Activated CD4-positive, alpha-beta T cell treated with anti-CD3 and anti-CD28 coated beads, Interleukin-2, amount 10 ng/mL, durations not matched to agents 7 days and 5 days (primary cell): ENCODE measurements at places on chromosomes 6 and 20. TPM values are rescaled to one million over a fixed set of nuclear protein-coding genes. Genes with fewer than 3 reads are reported as not detected.

The POLR1C gene
- 23.1 TPM for total RNA-seq

The RNF217 gene
- 2.1 TPM for total RNA-seq

The SYCP2 gene
- total RNA-seq, result 9.1 TPM

The CENPW gene
- total RNA-seq, result 58.9 TPM

The THEMIS gene
- 89.2 TPM for total RNA-seq

The PTK6 gene
- 0.74 TPM for total RNA-seq

The NR2E1 gene
- not detected for total RNA-seq

The TSPO2 gene
- not detected for total RNA-seq

The FKBP1C gene
- total RNA-seq, result 0.67 TPM

The NKX2-2 gene
- total RNA-seq, result not detected

The ANKS1A gene
- 8.8 TPM for total RNA-seq

The SERINC1 gene
- 63.1 TPM for total RNA-seq

- no peak for DNase-seq
- no peaks in the 10 kb centered on the region for H3K36me3 ChIP-seq
- peaks cover 20% of the 10 kb centered on the region for H3K27me3 ChIP-seq
- no peak overlapping the region for H3K4me3 ChIP-seq
- no peaks in the 10 kb centered on the region for H3K4me1 ChIP-seq
Observed at GRCh38 chr6:150478656-150479545, 110.1 kb downstream of the IYD start.

DNA sequence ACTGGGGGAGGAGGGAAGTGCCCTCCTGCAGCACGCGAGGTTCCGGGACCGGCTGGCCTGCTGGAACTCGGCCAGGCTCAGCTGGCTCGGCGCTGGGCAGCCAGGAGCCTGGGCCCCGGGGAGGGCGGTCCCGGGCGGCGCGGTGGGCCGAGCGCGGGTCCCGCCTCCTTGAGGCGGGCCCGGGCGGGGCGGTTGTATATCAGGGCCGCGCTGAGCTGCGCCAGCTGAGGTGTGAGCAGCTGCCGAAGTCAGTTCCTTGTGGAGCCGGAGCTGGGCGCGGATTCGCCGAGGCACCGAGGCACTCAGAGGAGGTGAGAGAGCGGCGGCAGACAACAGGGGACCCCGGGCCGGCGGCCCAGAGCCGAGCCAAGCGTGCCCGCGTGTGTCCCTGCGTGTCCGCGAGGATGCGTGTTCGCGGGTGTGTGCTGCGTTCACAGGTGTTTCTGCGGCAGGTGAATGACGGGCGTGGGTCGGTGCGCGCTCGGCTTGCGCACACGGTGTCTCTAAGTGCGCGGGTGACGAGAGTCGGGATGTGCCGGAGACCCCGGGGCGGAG, at the start of gene CDKN1A:
TSS of gene CDKN1A (plus strand) at position 227 of the 555 bp plus-strand sequence. CDS start 5,388 bp downstream, outside the sequence.
- peaks cover 15% of the 10 kb centered on the region for H3K27me3 ChIP-seq
- DNase-seq, result peak; percentile 76
- peak within 1 kb of the TSS; percentile 96 for H3K4me3 ChIP-seq
- peak within 1 kb of the TSS; percentile 90 for H3K27ac ChIP-seq
- H3K4me1 ChIP-seq, result peaks cover 60% of the 10 kb centered on the region

- H3K4me1 ChIP-seq, result no peaks in the 10 kb centered on the region
- H3K4me3 ChIP-seq, result no peak overlapping the region
- no peaks in the 10 kb centered on the region for H3K27me3 ChIP-seq
- no peak overlapping the region for H3K27ac ChIP-seq
Observed at GRCh38 chr6:158413028-158413427, 100.8 kb downstream of the TULP4 start.

- DNase-seq, result no peak
- peaks cover 9% of the 10 kb centered on the region for H3K4me1 ChIP-seq
- H3K36me3 ChIP-seq, result no peaks in the 10 kb centered on the region
- H3K27ac ChIP-seq, result no peak overlapping the region
- peaks cover 10% of the 10 kb centered on the region for H3K27me3 ChIP-seq
Observed at GRCh38 chr6:41269716-41270115, 16.8 kb downstream of the TREM1 start.

GRCh38 chr20:1539816-1540419, 17.6 kb downstream of the SIRPD start:
- no peaks in the 10 kb centered on the region for H3K36me3 ChIP-seq
- no peak overlapping the region for H3K4me3 ChIP-seq
- peaks cover 11% of the 10 kb centered on the region for H3K27me3 ChIP-seq
- H3K27ac ChIP-seq, result no peak overlapping the region
- DNase-seq, result no peak
- peaks cover 9% of the 10 kb centered on the region for H3K4me1 ChIP-seq

DNA sequence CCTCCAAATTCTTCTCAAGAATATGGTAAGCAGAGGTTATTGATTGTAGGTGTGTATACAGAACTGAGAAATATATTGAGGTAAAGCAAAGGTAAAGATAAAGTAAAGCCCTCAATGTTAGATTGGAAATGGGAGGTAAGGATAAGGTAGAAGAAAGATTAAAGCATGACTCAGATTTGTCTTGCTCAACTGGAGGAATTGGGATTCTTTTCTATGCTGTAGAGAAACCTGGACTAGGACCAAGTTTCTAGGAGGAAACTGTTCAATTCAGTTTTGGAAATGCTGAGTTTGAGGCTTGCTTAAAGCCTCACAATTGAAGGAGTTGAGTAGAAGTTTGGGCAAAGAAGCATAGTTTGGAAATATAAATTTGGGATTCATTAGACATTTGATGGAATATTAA, 634.0 kb upstream of the PTCHD4 start:
- no peak overlapping the region for H3K4me3 ChIP-seq
- H3K36me3 ChIP-seq, result no peaks in the 10 kb centered on the region
- no peaks in the 10 kb centered on the region for H3K4me1 ChIP-seq
- no peak for DNase-seq

- H3K27ac ChIP-seq, result no peak overlapping the region
- H3K4me1 ChIP-seq, result no peaks in the 10 kb centered on the region
- H3K27me3 ChIP-seq, result peaks cover 14% of the 10 kb centered on the region
- H3K36me3 ChIP-seq, result no peaks in the 10 kb centered on the region
- no peak overlapping the region for H3K4me3 ChIP-seq
Observed at GRCh38 chr20:51313358-51313827, 229.1 kb downstream of the NFATC2 start.

DNA sequence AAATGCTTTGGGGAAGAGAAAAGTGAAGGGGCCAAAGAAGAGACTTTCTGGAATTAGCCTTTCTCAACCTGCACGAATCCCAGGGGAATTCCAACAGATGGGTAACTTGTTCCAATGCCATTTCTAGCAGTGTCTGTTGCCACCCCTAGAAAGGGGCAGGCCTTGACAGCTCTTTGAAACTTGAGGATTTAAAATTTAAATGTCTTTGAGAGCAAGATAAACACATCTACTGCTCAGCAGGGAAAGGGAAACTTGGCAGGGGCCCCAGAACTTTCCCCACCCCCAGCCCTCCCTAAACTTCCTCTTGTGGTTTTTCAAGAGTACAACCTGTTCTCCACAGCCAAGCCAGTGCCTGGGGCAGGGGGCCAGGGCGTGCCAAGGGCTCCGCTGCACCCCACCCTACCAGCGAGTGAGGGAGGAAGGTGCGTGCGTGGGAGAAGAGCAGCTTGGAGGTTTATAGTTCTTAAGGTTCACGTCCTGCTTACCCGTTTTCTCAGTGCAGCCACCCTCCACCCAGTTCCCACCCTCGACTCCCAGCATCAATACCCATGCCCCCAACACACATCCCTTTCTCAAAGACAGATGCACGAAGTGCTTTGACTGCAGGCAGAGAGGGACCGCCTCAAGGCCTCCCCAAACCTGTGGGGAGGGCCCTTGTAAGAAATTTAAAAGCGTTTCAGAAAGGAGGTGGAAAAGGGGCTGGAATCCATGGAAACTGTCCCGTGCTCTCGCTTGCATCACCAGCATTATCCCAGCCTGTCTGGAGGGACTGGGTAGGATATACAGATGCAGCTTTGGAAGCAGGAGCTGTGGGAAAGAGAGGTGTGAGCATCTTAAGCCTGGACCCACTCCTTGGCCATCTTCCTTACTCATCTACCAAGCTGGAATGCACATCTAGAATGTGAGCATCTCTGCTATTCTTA, 4.5 kb upstream of the TAF8 start:
- H3K4me1 ChIP-seq, result peaks cover 82% of the 10 kb centered on the region
- peaks cover 50% of the 10 kb centered on the region for H3K36me3 ChIP-seq
- H3K27me3 ChIP-seq, result no peaks in the 10 kb centered on the region
- peak; percentile 87 for DNase-seq
- H3K27ac ChIP-seq, result peak overlapping the region; percentile 85

DNA sequence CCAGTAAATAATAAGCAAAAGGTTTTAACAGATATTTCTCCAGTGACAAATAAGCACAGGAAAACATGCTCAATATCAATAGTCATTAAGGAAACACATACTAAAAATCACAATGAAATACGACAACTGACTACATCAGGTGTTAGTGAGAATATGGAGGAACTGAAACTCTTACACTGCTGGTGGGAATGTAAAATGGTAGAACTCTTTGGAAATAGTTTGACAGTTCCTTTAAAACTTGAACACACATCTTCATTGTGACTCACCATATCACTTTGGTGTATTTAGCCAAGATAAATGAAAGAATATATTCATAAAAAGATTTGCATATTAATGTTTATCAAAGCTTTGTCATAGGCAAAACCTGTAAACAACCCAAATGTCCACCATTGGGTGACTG, 11.3 kb upstream of the MAP3K5 start:
- no peaks in the 10 kb centered on the region for H3K4me1 ChIP-seq
- no peak overlapping the region for H3K4me3 ChIP-seq
- DNase-seq, result no peak
- no peaks in the 10 kb centered on the region for H3K36me3 ChIP-seq
- peaks cover 7% of the 10 kb centered on the region for H3K27me3 ChIP-seq

DNA sequence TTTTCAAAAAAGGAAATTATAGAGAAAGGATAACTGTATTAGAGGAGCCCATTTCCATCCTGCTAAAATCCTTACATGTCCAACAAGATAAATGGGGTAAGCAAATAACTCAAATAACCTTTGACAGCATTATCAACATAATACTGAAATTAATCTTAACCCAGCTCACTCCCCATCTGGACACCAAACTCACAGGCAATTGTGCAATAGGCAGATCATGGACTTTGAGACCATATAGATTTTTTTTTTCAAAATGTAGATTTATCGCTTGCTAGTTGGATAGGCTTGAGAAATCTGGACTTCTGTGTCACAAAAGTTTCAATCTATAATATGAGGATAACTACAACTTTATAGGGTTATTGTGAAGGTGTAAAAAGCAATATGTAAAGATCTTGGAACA, 134.4 kb upstream of the ASCC3 start:
- no peak overlapping the region for H3K4me3 ChIP-seq
- no peaks in the 10 kb centered on the region for H3K27me3 ChIP-seq
- H3K4me1 ChIP-seq, result peaks cover 14% of the 10 kb centered on the region

GRCh38 chr6:79833264-79833963, 113.9 kb downstream of the ELOVL4 start:
- no peak for DNase-seq
- H3K4me1 ChIP-seq, result no peaks in the 10 kb centered on the region
- H3K36me3 ChIP-seq, result no peaks in the 10 kb centered on the region
- H3K27ac ChIP-seq, result no peak overlapping the region
- no peak overlapping the region for H3K4me3 ChIP-seq

GRCh38 chr20:29123861-29124260, 2133.6 kb upstream of the DEFB115 start:
- DNase-seq, result no peak
- H3K27me3 ChIP-seq, result no peaks in the 10 kb centered on the region
- no peaks in the 10 kb centered on the region for H3K36me3 ChIP-seq
- no peak overlapping the region for H3K27ac ChIP-seq
- no peak overlapping the region for H3K4me3 ChIP-seq

DNA sequence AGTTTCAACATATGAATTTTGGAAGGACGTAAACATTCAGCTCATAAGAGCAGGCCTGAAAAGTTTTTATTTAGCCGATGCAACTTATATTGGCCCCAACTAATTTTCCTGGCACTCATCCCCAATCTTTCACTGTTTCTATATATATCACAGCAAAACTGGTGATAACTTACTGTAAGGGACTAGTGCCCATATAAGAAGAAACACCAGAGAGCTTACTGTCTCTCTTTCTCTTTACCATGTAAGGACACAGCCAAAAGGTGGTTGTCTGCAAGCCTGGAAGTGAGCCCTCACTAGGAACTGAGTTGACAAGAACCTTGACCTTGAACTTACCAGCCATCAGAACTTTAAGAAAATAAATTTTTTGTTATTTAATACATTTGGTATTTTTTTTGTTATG, 807.4 kb upstream of the CITED2 start:
- no peaks in the 10 kb centered on the region for H3K4me1 ChIP-seq
- no peaks in the 10 kb centered on the region for H3K27me3 ChIP-seq
- H3K27ac ChIP-seq, result no peak overlapping the region
- DNase-seq, result no peak
- no peak overlapping the region for H3K4me3 ChIP-seq

DNA sequence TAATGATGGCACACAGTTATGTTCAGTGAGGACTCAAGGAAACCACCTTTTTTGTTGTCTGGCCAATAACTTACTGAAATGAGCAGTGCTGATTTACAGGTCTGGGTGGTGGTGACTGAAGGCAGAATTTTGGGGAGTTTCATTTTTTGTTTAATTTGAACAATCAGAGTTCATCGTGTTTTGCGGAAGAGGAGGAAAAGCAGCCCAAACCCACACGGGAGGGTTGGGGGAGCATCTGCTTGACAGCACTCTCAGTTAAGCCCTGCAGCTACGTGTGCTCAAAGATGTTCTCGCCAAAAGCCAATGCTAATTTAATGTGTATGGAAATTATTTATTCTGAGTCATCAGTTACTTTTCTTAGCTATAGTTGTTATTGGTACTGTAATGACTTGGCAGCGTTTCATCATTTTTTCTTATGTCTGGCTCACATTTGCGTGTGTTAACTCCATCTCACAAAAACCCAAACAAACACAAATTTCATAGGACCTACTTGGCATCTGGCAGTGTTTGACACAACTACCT, 89.2 kb downstream of the UST start:
- peaks cover 16% of the 10 kb centered on the region for H3K4me1 ChIP-seq
- H3K27ac ChIP-seq, result no peak overlapping the region
- peaks cover 9% of the 10 kb centered on the region for H3K27me3 ChIP-seq
- H3K36me3 ChIP-seq, result no peaks in the 10 kb centered on the region
- no peak overlapping the region for H3K4me3 ChIP-seq

GRCh38 chr6:16676978-16677377, 84.3 kb downstream of the ATXN1 start:
- no peak for DNase-seq
- no peaks in the 10 kb centered on the region for H3K27me3 ChIP-seq
- no peak overlapping the region for H3K4me3 ChIP-seq
- H3K4me1 ChIP-seq, result peaks cover 24% of the 10 kb centered on the region
- no peak overlapping the region for H3K27ac ChIP-seq
